AG09309 (cell line): ENCODE measurements at places on chromosomes 1 and 21.

DNA sequence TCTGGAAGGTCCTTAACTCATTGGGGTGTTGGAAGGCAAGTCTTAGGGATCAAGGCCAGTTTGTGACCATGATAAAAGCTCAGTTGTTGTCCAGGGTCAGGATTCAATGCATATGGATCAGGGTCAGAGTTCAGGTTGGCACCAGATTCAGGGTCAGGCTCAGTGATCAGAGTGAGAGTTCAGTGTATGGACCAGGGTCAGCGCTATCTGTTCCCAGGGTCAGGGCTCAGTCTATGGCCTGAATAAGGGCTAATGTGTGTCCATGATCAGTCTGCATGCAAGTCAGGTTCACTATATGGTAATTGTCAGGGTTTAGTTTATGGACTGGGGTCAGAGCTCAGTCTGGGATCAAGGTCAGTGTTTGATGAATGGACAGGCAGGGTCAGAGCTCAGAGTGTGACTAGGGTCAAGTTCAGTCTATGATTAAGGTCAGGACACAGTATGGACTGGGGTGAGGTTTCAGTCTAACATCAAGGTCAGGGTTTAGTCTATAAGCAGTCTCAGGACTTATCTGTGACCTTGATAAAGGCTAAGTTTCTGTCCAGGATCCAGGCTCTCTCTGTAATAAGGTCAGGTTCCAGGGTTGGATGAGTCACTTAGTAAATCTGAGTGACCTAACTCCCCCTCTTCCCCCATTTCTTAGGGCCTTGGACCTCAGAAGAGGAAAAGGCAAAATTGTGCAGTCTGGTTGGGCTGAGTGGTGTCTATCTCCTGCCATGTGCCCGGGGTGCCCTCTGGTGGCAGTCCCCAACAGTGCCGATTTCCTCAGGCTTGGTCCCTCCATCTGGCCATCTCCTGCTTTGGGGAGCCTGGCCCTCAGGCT, 23.8 kb downstream of the KNCN start:
- no peak for DNase-seq

DNA sequence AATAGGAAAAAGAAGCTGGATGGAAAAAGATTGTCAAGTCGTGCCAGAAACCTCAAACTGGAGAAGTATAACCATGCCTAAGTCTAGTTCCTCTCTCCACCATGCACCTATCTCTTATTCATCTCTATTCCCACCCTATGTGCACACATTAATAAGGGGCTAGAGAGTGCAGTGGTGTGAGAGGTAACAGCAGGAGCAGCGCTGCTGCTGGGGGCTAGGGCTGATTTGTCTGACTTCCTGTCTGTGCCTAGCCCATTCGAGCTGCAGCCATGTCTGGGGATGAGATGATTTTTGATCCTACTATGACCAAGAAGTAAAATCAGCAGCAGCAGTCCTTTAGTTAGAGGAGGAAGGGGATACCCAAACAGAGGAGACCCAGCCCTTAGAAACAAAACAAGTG, 43.0 kb downstream of the TRIM33 start:
- DNase-seq, result no peak

GRCh38 chr1:11759791-11760190, 2.2 kb upstream of the C1orf167 start:
- no peak for DNase-seq

GRCh38 chr1:79042117-79042516, 35.6 kb upstream of the ADGRL4 start:
- DNase-seq, result peak; percentile 16

DNA sequence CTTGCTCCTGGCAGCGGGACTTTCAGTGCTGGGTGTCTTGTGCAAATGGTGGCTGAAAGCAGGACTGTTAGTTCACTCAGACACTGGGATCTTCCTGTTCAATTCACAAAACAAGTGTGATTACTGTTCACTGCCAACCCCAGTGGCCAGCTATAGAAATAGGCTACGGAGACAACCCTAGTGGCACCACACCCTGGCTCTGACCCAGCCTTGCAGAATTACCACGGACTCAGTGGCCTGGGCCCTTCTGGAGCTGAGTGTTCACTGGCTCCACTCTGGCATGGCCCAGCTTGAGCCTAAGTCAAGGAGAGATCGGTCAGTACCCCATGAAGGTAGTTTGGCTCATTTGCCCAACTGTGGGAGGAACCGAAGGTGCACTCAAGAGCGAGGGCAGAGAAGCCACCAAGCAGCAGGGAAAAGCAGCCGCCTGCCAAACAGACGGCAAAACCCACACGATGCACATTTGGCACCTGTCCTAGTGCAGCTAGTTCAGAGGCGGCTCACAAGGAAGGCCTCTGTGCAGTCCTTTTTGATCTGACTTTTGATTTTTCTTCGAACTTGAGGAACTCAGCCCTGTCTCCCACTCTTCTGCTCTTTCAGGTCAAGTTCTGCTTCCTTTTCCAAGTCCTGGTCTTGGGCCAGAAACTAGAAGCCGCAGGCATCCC, 5.9 kb downstream of the KIAA2013 start:
- no peak for DNase-seq

DNA sequence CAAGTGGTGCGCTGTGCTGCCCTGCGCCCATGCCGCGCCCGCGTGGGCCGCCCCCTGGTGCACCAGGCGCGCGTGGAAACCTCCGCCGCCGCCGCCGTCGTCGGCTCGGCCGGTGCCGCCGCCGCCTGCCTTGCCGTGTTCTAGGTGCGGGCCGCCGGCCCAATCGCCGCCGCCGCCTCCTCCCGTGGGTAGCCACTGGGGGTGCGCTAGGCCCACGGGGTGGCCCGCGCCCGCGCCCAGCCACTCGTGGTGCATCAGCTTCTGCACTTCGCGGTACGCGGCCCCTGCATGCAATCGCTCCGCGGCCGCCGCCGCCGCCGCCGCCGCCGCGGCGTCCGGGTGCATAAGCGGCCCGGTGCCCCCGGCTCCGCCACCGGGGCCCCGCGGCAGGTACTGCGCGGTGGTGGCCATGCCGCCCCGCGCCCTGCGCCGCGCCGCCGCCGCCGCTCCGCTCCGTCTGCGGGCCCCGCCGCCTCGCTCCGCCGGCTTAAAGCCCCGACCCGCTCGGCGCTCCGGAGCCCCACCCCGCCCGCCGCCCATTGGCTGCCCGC, at the start of gene POU3F1:
TSS of gene POU3F1 (minus strand) at position 461 of the 551 bp plus-strand sequence. CDS start at position 411, 50 bp downstream.
- no peak for DNase-seq

GRCh38 chr1:25805863-25806225, 5.9 kb downstream of the SELENON start:
- no peak for DNase-seq
